Mesendoderm (in vitro differentiated cells): ENCODE measurements at places on chromosomes 5 and 9.

GRCh38 chr5:93929131-93929530 is 187.7 kb upstream of the POU5F2 start:
- H3K27me3 ChIP-seq = no peaks in the 10 kb centered on the region
- H3K4me3 ChIP-seq = no peak overlapping the region
- no peak for DNase-seq
- H3K27ac ChIP-seq = no peak overlapping the region
- no peaks in the 10 kb centered on the region for H3K36me3 ChIP-seq
- no peaks in the 10 kb centered on the region for H3K4me1 ChIP-seq

DNA sequence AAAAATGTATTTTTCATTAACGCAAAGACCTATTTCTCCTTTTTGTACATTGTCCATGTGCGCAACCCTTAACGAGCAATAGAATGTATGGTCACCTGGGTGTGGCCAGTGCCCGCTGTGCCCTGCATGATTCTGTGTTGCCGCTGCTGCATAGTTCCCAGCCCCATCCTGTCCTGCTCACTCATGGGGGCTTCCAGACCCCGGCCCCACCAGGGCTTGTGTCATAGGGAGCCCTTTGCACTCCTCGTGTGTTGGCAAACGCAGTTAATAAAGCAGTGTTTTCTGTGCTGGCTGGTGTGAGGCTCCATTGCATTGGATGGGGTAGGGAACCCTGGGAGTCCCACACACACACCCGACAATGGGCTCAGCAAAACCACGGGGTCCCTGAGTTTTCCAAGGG is 49.7 kb downstream of the SAR1B start:
- DNase-seq = no peak
- H3K27ac ChIP-seq = no peak overlapping the region
- no peak overlapping the region for H3K4me3 ChIP-seq
- H3K4me1 ChIP-seq = no peaks in the 10 kb centered on the region

GRCh38 chr5:133398646-133399101 is 213.7 kb downstream of the FSTL4 start:
- H3K27me3 ChIP-seq = no peaks in the 10 kb centered on the region
- no peak overlapping the region for H3K4me3 ChIP-seq
- H3K27ac ChIP-seq = no peak overlapping the region
- H3K4me1 ChIP-seq = no peaks in the 10 kb centered on the region
- no peak for DNase-seq

DNA sequence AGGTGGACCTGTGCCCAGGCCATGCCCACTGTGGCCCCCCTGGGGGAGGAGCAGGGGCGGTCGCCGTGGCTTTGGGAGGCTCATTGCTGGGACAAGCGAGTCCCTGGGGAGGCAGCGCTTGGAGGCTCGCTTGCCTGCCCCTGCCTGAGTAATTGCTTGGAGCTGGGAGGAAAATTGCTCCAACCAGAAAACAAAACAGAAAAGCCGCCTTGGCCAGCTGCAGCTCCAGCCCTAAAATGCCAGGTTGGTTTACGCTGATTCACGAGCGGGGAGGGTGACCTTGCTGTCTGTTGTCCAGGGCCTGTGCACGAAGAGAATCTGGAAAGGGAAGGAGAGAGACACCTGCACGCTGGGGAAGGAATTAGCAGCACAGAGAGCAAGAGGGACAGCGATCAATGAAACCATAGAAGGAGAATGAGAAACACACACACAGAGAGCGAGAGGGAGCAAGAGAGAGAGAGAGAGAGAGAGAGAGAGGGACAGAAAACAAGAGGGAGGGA is 25.3 kb downstream of the NTNG2 start:
- no peaks in the 10 kb centered on the region for H3K36me3 ChIP-seq
- DNase-seq = peak; percentile 47
- H3K27me3 ChIP-seq = peaks cover 20% of the 10 kb centered on the region
- no peak overlapping the region for H3K4me3 ChIP-seq
- no peak overlapping the region for H3K27ac ChIP-seq

DNA sequence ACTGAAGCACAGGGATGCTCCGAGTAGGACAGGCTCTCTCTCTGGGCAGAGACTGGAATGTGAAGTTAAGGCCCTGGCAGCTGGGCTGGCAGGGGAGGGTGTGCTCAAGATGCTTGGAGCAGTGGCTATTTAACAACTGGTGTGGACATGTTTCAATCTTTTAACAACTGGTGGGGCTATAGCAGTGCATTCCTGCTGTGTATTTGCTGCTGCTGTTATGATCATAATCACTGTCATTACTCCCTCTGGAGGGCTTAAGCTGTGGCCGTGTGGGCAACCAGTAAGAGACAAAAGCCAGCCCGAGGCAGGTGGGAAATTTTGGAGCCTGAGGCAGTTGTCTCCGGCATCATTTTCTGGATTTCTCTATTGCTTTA is 33.3 kb upstream of the PTGS1 start:
- no peaks in the 10 kb centered on the region for H3K27me3 ChIP-seq
- H3K4me3 ChIP-seq = no peak overlapping the region
- no peaks in the 10 kb centered on the region for H3K36me3 ChIP-seq
- no peak overlapping the region for H3K27ac ChIP-seq

- H3K36me3 ChIP-seq = no peaks in the 10 kb centered on the region
- H3K4me3 ChIP-seq = no peak overlapping the region
- H3K4me1 ChIP-seq = no peaks in the 10 kb centered on the region
- H3K27ac ChIP-seq = no peak overlapping the region
Observed at GRCh38 chr9:107706701-107707427, 217.3 kb upstream of the KLF4 start.

DNA sequence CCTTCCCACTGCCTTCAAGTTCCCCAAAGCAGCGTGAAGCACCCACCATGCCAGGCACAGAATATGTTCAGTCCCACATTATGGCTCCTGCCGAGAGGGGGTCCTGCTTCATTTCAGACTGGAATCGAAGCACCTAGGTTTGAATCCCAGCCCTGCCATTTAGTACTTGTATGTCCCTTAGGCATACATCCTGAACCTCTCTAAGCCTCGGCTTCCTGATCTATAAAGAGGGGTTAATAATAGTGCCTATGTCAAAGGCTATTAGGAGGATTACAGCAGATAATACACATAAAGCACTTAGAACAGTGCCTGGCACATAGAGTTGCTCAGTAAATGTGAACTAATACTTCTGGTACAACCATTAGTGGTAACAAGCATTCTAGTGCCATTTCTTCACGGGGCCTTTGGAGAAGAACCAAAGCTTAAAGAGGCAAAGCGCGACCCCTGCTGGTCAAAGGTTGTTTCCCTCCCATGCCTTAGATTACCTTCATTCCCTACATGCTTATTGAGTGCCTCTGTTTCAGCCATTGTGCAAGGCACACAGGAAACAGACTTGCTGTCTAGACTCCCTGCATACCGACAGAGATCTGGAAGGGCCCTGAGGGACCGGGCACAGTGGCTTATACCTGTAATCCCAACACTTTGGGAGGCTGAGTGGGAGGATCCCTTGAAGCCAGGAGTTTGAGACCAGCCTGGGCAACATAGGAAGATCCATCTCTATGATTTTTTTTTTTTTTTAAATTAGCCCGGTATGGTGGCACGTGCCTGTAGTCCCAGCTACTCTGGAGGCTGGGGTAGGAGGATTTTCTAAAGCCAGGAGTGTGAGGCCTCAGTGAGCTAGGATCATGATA is 98.3 kb downstream of the PPARGC1B start:
- H3K27me3 ChIP-seq = no peaks in the 10 kb centered on the region
- H3K4me1 ChIP-seq = no peaks in the 10 kb centered on the region
- no peak overlapping the region for H3K4me3 ChIP-seq

DNA sequence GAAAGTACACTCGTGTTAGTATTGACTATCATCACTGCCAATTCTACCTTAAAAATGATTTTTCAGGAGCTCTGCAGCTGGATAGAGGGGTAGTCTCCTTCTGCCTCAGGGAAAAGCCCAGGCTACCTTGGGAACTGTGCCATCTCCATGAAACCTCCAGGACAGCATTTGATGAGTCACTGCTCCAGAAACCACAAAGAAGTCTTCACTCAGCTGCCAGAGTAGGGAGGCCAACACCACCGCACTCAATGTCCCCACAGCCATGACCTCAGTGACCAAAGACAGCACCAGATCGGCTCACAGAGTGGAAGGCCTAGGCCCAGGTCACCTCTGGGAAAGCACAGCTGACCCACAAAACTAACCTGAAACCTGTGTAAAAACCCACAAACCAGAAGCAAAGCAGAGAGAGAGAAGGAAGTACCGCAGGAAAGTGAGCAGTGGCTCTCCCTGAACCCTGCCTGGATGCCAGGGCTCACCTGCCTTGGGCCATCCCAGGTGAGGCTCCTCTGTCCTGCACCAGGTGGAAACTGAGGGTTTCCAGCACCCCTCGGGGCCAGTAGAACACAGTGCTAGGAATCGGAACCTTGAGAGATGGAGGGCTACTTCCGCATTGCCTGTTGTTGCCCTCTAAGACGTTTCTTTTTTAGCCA is 30.0 kb downstream of the S1PR3 start:
- H3K27ac ChIP-seq = no peak overlapping the region
- no peaks in the 10 kb centered on the region for H3K4me1 ChIP-seq
- no peak for DNase-seq
- no peak overlapping the region for H3K4me3 ChIP-seq

DNA sequence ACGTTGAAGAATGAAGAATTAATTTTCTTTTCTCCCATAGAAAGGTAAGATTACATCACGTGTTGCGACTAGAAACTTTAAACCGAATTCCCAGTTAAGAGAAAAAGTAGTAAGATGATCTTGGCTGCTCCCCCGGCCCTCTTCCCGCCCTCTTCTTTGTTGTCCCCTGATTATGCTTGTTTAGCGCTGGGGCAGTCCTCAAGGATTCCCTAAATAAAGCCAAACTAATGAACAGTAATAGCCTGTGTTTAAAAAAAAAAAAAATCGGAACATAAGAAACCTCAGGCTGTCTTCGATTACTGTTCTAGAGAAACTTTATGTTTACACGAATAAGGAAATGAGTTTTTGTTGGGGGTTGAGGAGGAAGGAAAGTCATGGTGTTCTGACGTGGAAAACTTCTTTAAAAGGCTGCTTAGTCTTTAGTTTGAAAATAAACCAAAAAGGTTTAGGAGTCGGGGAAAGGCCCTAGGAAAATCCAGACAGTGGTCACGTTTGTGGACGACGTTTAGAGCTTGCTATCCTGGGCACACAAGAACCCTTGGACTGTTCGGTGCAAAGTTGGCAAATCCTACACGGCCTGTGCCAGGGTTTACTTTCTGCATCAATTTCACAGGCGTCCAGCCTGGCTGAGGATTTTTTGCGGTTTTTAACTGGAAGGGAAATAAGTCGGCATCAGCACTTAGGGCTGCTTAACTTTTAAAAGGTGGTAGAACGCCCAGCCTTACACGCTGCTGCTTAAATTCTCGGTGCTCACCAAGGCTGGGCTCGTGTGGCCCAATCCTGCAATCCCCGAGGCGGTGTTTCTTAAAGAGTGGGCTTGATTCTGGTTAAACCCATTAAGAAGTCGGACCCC is 1.1 kb upstream of the MAT2B start:
- peak overlapping the region; percentile 72 for H3K27ac ChIP-seq
- H3K4me1 ChIP-seq = no peaks in the 10 kb centered on the region
- H3K4me3 ChIP-seq = peak overlapping the region; percentile 70
- no peaks in the 10 kb centered on the region for H3K36me3 ChIP-seq
- H3K27me3 ChIP-seq = no peaks in the 10 kb centered on the region

- H3K4me1 ChIP-seq = no peaks in the 10 kb centered on the region
- no peaks in the 10 kb centered on the region for H3K27me3 ChIP-seq
- H3K4me3 ChIP-seq = no peak overlapping the region
- no peak for DNase-seq
- no peak overlapping the region for H3K27ac ChIP-seq
Observed at GRCh38 chr9:75019022-75019421, 9.1 kb downstream of the CARNMT1 start.

GRCh38 chr9:29701559-29701958 is 2128.3 kb upstream of the C9orf72 start:
- no peak for DNase-seq
- H3K27me3 ChIP-seq = no peaks in the 10 kb centered on the region
- H3K4me1 ChIP-seq = no peaks in the 10 kb centered on the region

- H3K4me3 ChIP-seq = no peak overlapping the region
- no peak overlapping the region for H3K27ac ChIP-seq
- peaks cover 1% of the 10 kb centered on the region for H3K4me1 ChIP-seq
- H3K27me3 ChIP-seq = no peaks in the 10 kb centered on the region
- no peak for DNase-seq
Observed at GRCh38 chr5:55708732-55709131, 3.4 kb downstream of the SLC38A9 start.

GRCh38 chr9:118575341-118576070 is 793.7 kb downstream of the BRINP1 start:
- no peak overlapping the region for H3K4me3 ChIP-seq
- no peaks in the 10 kb centered on the region for H3K36me3 ChIP-seq
- H3K27ac ChIP-seq = no peak overlapping the region
- no peaks in the 10 kb centered on the region for H3K27me3 ChIP-seq
- H3K4me1 ChIP-seq = no peaks in the 10 kb centered on the region
- no peak for DNase-seq

GRCh38 chr9:124699575-124699974 is 71.5 kb downstream of the NR6A1 start:
- no peaks in the 10 kb centered on the region for H3K36me3 ChIP-seq
- no peak overlapping the region for H3K4me3 ChIP-seq
- H3K27ac ChIP-seq = no peak overlapping the region

DNA sequence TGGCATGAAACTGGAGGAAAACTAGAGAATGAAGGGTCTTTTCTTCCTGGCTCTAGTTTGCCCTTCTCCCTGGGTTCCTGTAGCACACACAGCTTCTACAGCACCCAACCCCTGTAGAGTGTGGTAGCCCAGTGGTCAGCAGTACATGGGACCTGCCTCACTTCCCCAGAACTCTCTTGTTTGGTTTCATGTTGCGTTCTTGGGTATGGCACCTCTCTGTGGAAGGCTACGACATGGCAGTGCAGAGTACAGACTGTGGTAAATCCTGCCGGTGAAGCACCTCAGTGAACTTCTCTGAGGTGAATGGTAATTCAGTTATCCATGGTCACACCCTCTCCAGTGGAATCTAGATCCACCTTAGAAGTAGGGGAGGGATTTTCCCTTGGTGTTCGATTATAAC is 105.5 kb downstream of the TLR4 start:
- H3K4me3 ChIP-seq = no peak overlapping the region
- no peaks in the 10 kb centered on the region for H3K36me3 ChIP-seq
- H3K4me1 ChIP-seq = no peaks in the 10 kb centered on the region

GRCh38 chr5:65926893-65927292 is 518 bp downstream of the ERBIN start:
- H3K4me3 ChIP-seq = peak overlapping the region; percentile 93
- no peak for DNase-seq
- peaks cover 5% of the 10 kb centered on the region for H3K27me3 ChIP-seq
- H3K27ac ChIP-seq = peak overlapping the region; percentile 99

GRCh38 chr9:107630156-107630555 is 140.6 kb upstream of the KLF4 start:
- no peak overlapping the region for H3K27ac ChIP-seq
- no peaks in the 10 kb centered on the region for H3K27me3 ChIP-seq
- no peaks in the 10 kb centered on the region for H3K4me1 ChIP-seq

DNA sequence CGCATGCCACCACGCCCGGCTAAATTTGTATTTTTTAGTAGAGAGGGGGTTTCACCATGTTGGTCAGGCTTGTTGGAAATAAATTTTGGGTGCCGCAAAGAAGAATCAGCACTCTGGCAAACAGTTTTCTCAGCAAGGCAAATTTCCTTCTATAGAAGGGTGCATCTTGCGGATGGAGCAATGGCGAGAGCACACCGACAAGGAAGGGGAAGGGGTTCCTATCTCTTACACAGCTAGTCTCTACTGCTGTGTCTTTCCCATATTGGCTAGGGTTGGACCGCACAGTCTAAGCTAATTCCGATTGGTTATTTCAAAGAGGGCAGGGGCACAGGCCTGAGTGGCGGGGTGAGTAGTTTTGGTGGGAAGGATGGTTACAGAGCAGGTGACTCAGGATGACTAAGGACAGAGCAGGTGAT is 707 bp downstream of the GTF3C5 start:
- H3K4me1 ChIP-seq = no peaks in the 10 kb centered on the region
- peak; percentile 25 for DNase-seq
- H3K36me3 ChIP-seq = no peaks in the 10 kb centered on the region
- no peaks in the 10 kb centered on the region for H3K27me3 ChIP-seq
- peak overlapping the region; percentile 92 for H3K4me3 ChIP-seq
